ENCODE measurements at places on chromosomes 2 and 18.

- DNase-seq, result no peak
Measured at GRCh38 chr2:234967870-234968208, 16.0 kb downstream of the SH3BP4 start.

DNA sequence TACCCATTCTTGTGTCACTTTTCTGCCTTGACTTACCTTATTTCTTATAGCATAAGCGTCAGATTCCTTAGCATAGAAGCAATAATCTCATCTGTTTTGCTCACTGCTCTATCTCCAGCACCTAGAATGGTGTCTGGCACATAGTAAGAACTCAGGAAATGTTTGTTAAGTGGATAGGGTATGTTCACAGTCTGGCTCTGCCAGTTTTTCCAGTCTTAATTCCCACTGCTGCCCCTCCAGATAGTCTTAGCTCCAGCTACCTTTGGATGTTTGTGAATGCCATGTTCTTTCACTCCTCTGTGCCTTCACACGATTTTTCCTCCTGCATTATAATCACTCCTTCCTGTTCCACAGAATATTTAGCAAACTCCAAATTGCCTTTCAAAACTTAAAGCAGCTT, 29.0 kb downstream of the DNAJC10 start:
- no peak for DNase-seq

- DNase-seq, result no peak
Measured at GRCh38 chr18:43627848-43628530, 350.7 kb upstream of the SYT4 start.

DNA sequence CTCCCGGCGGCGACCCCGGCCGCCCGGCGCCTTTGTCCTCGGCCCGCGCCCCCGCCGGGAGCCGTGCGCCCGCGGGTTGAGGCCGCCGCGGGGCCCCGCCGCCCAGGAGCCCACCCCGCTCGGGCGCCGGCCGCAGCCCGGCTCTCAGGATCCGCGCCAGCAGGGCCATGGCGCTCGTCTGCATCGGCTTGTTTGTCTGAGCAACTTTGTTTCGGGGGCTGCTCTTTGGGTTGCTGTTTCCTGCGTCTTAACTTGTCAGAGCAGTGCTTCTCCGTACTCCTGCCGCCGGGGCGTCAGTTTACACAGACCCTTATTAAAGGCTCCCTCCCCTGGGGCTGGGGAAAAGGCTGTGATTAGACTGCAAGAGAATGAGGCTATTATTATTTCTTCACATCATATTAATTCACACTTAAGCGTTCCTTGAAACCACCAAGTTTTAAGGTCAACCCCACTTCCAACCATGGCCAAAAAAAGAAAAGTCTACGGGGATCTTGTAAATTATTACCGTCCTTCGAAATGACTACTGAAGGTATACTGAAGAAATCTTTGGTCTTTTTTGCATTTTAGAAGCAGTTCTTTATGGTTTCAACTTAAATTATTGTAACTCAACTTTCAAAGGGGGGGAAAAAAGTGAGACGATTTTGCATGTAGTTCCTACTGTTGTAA, at the start of gene CYP27C1:
Gene CYP27C1 (minus strand): TSS at position 198 of the 666 bp plus-strand sequence. CDS start 29 bp downstream, at position 169.
- no peak for DNase-seq

- no peak for DNase-seq
Measured at GRCh38 chr2:19187323-19188020, 171.0 kb downstream of the OSR1 start.

DNA sequence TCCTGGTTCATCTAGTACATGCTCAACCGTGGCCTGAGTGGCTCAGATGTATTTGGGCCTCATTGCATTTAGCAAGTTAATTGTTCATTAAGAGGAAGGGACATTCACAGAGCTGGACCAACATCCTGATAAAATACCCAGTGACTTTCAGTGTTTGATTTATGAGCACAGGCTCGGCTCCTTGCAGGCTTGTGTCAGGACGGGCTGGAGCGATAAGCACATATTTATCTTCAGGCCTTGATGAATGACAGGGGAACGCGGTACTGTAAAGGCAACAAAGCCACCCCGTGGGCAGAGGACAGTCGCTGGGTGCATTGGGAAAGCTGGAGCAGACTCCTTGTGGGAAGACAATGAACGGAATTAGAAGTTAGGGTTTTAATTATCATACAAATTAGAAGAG, 548.6 kb upstream of the HS6ST1 start:
- DNase-seq, result no peak

- no peak for DNase-seq
Measured at GRCh38 chr18:10164271-10165071, 250.7 kb downstream of the VAPA start.

- no peak for DNase-seq
Measured at GRCh38 chr2:168515502-168515901, 59.4 kb downstream of the CERS6 start.

DNA sequence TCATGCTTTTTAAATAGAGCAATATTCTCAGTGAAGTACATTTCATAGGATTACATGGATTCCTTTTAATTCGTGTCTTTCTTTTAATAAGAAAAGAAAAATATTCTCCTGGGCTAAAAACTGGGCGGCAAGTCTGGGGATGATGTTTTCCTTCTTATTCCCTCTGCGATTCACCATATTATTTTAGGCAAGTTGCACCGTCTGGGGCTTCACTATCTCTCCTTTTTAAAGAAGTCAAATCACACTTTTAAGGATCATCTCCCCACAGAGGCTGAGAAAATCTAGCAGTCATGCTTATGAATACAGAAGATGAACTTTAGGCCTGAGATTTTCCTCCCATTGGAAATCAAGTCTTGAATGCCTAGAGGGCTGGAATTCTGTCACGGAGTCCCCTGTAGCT, 104.1 kb downstream of the COPS8 start:
- DNase-seq, result no peak

GRCh38 chr2:170455617-170456426, 259.3 kb upstream of the SP5 start:
- DNase-seq, result no peak

GRCh38 chr2:158753641-158754611, 41.2 kb upstream of the DAPL1 start:
- no peak for DNase-seq

DNA sequence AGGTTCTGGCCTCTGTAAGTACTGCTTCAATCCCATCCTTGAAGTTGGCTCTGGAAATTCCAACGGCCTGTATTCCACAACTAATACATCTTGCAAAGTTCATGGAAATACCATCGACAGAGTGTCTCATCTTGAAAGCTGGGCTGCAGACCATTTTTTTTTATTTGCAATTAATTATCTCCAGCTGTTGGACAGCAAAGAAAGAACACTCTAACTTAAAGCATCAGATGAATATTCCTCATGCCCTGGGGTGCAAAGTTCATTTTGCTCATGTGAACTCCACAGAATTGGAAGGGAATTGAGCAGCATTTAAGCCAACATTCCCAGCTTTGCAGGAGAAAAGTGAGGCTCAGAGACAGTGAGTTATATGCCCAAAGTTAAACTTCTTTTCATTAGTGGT, 96.5 kb upstream of the PIEZO2 start:
- no peak for DNase-seq

DNA sequence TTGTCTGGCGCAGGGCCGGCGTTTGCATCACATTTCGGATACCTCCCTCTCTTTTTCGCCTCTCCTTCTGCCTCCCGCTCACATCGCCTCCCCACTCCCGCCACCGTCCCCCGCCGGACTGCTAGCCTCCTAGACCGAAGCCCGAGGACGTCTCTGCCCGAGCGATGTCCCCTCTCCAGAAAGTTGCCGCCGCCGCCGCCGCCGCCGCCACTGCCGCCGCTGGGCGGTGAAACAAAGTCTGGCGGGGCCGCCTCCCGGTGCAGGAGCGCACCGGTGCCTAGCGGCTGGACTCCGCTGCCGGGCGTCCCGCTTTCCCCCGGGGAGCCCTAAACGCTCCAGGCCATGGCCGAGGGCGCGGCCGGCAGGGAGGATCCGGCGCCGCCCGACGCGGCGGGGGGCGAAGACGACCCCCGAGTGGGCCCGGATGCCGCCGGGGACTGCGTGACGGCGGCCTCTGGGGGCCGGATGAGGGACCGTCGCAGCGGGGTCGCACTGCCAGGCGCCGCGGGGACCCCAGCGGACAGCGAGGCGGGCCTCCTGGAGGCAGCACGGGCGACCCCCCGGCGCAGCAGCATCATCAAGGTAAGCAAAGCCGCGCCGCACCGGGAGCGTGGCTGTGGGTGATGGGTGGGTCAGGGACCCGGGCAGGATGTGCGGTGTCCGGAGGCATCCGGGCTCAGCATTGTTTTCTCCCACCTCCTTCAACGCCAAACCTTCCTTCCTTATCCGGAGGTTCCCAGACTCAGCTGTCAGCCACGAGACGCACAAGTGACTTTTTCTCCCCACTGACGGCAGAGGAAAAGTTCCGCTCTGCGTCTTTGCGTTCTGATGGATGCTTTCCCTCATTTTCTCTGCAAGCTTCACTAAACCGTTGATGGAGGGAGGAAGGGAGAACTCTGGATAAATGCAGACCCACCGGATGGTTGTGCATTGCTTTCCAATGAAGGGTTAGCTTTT, 643 bp downstream of the PLCL1 start:
- DNase-seq, result peak; percentile 78

- DNase-seq, result no peak
Measured at GRCh38 chr2:28766070-28766469, 14.4 kb downstream of the PPP1CB start.

- no peak for DNase-seq
Measured at GRCh38 chr2:75565472-75566462, 5.0 kb upstream of the EVA1A start.

DNA sequence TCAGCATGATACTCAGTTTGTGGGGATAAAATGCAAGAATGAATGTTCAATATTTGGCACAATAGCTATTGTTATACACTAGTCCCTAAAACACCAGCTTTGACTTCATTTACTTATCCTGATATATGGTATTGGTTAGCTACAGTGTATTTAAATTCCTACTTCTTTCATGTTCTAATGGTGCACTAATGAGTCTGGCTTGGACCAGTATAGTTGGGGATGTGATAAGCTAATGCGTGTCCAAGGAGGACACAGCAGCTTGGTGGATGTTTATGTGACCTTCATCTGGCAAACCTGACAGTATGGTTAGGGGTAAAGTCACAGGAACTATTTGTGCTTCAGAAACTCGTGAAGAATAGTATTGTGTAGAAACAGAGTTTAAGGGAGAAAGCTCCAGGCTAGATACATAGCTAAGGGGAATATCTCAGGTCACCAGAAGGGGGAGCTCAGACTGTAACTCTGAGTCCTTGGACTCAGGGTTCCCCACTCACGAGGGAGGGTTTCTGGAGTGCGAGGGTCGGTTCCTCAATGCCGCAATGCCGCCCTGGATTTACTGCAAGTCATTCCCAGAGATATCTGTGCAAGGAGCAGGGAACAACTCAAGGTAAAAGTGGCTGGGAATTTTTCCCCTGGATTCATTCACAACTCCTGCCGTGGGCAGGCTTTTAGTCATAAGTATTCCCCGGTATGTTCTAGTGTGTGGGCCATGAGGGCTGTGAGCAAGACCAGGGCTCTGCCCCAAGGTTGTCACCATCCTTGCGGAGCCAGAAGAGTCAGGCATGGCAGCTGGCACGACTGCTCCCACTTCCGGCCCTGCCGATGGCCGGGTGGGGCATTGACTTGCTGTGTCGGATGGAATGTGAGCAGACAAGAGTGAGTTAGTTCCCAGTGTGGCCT, 14.5 kb downstream of the IL1R2 start:
- DNase-seq, result no peak

GRCh38 chr2:235556901-235557300, 63.1 kb downstream of the AGAP1 start:
- DNase-seq, result no peak

DNA sequence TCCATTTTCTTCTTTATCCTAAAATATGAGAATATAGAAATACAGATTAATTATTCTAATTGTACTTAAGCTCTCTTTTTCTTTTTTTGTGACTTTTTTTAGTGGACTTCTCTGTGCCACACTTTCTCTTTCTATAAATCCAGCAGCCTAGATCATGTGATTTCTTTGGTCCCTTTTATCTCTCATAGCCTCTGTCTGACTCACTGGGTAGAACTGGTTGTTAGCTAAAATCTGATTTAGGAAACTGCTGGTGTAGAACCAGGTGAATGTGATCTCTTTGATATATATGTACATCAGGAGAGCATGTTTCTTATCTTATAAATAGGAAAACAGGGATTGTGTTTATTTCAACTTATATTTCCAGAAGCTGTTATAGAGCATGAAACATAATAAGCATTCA, 54.9 kb downstream of the VRK2 start:
- no peak for DNase-seq

DNA sequence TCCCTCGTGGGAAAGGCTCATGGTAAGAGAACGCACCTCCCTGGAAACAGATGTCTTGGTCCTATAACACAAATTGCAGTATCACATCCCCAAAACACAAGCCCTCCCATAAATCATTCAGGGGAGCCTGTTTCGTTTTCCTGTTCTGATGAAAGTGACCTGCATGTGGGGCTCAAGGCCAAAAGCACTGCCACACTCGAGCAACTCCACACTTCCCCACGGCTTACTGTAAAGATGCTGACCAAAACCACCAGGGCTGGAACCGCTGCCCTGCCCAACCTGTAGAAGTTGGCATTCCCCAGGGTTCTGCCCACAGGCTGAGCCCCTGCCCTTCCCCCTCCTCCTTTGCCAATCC, 139.7 kb downstream of the BCL11A start:
- DNase-seq, result no peak

GRCh38 chr2:178909507-178909906, 102.3 kb upstream of the TTN start:
- DNase-seq, result no peak

DNA sequence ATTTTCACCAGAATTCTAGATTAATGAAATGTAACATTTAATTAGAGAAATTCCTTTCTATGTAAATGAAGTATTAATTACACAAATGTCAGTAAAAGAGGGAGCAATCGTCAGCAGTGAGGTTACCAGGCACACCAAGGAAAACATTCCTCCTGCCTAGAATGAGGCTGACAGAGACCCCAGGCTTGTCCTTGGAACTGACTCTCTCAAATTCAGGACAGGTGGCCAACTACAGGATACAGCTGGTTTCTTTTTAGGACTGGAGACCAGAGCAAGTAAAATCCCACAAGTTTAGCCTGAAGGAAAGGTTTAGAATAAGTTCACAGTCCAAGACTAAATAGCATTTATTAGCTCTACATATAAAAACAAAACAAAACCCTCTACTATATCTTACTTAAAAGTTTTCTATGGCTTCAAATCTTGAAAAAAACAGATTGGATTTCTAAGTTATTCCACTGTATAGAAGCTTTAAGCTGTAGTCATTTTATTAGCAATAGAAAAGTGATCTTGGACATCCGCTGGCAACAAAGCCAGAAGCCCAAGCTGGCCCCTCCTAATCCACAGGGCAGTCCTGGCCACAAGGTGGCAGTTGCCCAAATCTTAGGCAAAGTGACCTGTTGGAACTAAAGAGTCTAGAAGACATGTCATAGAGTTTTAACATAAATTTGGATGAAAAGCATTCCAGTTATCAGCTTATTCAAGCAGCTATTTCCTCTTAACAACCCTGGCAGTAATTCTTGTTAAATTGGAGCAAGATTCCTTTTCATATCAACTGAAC, 81.0 kb downstream of the SP3 start:
- DNase-seq, result peak; percentile 65

GRCh38 chr2:196836440-196836839, 27.3 kb upstream of the C2orf66 start:
- no peak for DNase-seq

DNA sequence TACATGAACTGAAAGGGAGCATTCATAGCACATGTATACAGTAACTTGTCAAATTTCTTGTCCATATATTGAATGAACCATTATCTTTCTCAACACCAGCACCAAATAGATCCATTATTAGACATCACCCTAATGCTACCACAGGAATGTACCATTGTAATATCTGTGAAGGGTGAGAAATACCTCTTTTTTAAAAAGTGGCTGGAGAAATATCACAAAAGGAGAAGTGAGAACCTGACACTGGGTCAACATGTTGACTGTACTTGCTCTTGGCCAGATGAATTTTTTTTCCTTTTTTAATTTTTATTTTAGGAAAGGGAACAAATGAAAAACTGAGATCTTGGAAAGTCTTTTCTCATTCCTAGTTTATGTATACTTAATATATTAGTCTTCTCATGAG, 63.5 kb downstream of the CAVIN2 start:
- no peak for DNase-seq
